ENCODE measurements at places on chromosomes 4 and X.

DNA sequence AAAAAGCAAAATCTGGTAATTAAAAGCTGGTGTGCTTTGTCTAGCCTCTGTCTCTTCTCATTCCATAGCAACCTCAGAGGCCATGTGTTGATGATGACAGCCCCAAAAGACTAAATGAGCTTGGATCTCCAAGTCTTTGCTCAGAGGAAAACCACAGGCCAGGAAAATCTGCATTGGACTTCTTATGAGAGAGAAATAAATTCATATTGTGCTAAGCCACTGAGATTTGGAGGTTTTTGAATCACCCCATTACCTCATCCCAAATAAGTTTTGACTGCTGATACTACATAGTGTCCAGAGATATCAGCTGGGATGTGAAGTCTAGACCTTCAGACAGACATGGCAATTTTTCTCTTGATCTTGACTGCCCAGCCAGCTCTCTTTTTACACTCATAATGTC is 178.6 kb upstream of the DIPK2B start:
- no peak for DNase-seq

GRCh38 chr4:126603825-126604224 is 1028.9 kb upstream of the INTU start:
- no peak for DNase-seq

DNA sequence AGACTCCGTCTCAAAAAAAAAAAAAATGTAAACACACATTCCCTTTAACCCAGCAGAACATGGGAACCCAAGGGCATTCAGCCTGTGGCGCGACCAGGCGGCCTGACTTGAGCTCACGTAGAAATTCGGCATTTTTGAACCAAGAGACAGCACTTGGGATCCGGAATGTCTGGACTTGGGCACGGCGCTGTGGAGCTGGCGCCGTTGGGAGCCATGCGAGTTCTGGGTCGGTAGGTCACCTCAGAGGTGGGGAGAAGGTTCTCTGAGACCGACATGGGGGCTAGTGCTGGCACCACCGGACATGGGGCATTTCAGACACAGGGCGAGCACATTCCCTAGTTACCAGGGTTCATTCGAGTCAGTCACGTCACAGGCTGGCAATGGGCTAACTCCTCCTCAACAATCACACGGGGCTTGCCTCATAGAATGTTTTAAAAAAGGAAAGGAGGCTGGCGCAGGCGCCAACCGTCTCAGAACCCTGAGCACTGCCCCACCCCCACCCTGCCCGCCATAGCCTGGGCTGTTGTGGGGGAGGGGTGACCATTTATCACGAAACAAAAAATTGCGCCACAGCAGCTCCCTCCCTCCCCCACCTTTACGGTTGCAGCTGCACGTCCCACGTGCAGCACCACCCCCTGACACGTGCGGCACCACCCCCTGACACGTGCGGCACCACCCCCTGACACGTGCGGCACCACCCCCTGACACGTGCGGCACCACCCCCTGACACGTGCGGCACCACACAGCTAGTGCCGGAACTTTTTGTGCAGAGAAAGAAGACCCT is at the start of gene TEX28:
TSS of gene TEX28 (minus strand) at position 334 of the 784 bp plus-strand sequence. CDS start 3,007 bp downstream, outside the sequence.
- DNase-seq = no peak

GRCh38 chr4:121656269-121656641 is 40.5 kb downstream of the ANXA5 start:
- peak; percentile 88 for DNase-seq

All from fibroblast of the aortic adventitia (primary cell).